ENCODE measurements at places on chromosomes 6 and 20. TPM values are rescaled to one million over a fixed set of nuclear protein-coding genes. Genes with fewer than 3 reads are reported as not detected.

DNA sequence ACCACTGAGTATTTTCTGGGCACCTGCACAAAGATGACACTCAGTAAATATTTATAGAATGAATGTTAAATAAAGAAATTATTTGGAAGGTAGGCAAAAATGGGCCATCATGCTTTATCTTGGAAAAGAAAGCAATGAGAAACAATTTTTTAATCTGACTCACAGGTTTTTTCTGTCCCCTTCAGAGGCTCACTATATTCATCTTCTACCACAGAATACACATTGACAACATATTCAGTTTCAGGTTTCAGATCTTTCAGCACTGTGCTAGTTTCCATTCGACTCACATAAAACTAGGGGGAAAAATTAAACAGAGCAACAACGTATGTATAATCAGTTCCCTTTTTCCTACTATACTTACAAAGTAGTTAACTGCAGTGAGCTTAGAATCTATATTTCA lies 58.3 kb downstream of the COL12A1 start:
- no peak for DNase-seq

Gene RUNX2
- total RNA-seq = 3.2 TPM

- no peak for DNase-seq
These were observed 43.7 kb upstream of the GABRR1 start for GRCh38 chr6:89260832-89261231.

GRCh38 chr20:472889-473292 lies 10.6 kb upstream of the TBC1D20 start:
- DNase-seq = no peak

DNA sequence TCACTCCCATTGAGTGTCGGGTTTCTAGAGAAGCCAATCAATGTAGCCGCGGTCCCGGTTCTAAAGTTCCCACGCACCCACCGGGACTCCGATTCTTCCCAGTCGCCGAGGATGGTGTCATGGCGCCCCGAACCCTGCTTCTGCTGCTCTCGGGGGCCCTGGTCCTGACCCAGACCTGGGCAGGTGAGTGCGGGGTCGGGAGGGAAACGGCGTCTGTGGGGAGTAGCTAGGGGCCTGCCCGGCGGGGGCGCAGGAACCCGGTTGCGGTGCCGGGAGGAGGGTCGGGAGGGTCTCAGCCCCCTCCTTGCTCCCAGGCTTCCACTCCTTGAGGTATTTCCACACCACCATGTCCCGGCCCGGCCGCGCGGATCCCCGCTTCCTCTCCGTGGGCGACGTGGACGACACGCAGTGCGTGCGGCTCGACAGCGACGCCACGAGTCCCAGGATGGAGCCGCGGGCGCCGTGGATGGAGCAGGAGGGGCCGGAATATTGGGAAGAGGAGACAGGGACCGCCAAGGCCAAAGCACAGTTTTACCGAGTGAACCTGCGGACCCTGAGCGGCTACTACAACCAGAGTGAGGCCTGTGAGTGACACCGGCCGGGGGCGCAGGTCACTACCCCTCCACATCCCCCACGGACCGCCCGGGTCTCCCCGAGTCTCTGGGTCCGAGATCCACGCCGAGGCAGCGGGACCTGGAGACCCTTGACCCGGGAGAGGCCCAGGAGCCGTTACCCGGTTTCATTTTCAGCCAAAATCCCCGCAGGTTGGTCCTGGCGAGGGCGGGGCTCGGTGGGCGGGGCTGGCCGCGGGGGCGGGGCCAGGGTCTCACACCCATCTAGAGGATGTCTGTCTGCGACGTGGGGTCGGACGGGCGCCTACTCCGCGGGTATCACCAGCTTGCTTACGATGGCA lies 35.2 kb upstream of the HLA-G start:
- DNase-seq = peak; percentile 7

DNA sequence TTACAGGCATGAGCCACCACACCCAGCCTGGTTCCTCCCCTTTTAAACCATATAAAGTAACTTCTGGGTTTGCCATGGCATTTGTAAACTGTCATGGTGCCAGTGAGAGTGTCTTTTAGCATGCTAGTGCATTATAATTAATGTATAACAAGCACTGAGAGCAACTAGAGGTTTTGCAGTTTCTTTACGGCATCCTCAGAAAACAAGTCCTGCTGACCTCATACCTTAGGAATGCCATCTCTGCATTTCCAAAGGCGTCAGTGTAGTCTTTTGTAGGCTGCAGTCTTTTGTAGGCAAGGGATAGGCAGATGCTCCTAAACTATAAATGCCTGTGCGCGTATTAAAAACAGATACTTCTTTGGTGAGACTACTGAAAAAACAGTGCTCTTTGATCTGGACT lies 75.0 kb upstream of the EZR start:
- no peak for DNase-seq

DNA sequence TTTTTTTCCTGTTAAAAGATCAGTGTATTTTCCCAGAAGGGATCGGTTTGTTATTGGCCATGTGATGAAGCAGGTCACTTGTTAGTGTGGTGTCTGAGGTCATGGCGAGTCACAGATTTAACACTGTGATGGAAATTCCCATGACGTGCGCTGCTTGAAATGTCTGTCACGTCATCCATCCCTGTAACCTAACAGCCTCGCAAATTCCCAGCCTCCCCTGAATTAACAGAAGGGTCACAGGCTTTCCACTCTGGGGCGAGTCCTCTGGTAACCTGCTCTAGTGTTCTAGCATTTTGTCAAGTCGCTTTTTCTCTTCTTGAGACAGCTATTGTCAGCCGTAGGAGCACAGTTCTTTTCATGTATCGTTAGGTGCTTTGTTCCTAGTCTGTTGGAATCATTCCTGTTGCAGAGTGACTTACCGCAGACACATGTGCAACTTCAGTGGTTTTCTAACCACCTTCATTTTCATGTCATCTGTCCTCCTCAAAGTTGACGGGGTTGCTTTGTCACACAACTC lies 137.2 kb downstream of the MAP3K4 start:
- DNase-seq = no peak

All from thoracic aorta (tissue), 2 donors.